ENCODE measurements at places on chromosomes 12 and 14.

- DNase-seq, result no peak
Measured at GRCh38 chr12:101430456-101430855, 22.9 kb upstream of the ARL1 start.

DNA sequence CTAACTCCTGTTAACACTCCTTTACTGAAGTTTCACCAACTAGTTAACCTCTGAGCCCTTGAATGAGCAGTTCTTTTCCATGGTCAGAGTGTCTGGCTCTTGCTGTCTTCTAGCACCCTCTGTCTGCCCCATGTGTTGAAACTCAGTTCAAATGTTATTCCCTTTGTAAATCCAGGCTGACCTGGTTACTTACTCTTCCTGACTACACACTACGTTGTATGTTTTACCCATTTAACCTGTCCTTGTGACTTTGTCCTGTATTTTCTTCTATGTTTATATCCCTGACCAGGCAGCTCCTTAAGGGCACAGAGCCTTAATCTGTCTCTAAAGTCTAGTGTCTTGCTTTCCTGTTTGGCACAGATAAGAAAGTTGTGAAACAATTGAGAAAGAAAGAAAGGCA lies 389.0 kb upstream of the RPL10L start:
- no peak for DNase-seq

GRCh38 chr12:85588221-85588620 lies 248.0 kb downstream of the RASSF9 start:
- DNase-seq, result no peak

DNA sequence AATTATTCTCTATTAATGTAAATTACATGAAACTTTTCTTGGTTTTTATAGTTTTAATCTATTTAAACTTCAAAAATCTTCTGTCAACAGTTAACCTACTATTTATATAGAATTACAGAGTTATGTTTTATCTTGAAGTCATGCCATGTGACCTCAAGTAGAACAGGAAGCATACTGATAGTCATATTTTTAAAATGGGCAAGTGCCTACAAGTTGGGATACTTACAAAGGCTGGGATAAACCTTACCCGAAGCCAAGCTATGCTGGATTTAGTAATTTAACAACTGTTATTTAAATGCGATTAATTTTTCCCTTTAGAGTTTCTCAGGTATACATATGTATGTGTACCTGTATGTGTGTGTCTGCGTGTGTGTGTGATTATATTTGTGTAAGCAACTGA lies 266.9 kb downstream of the RASSF9 start:
- no peak for DNase-seq

GRCh38 chr12:132244724-132245295 lies 84.6 kb downstream of the GALNT9 start:
- DNase-seq, result peak; percentile 13

GRCh38 chr14:28629328-28630004 lies 137.1 kb upstream of the FOXG1 start:
- DNase-seq, result no peak

- peak; percentile 67 for DNase-seq
Measured at GRCh38 chr12:90253674-90254181, 545.1 kb upstream of the ATP2B1 start.

GRCh38 chr12:106342397-106343213 lies 14.9 kb upstream of the POLR3B start:
- DNase-seq, result no peak

GRCh38 chr12:57838594-57839302 lies 7.8 kb downstream of the CTDSP2 start:
- DNase-seq, result no peak

DNA sequence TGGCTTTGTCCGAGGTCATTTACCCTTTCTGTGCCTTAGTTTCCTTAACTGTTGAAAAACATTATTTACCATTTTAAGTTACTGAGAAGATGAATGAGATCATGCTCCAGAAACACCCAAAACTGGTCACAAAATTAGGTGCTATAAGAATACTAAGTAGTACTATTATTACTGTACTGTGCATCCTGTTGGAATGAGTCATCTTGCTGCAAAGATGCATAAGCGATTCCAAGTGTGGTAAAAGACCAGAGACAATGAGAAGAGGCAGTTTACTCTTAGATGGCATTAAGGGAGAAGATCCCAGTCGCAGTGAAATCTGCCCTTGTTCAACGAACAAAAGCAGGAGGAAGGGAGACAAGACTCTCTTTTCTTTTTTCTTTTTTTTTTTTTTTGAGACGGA lies 4.2 kb upstream of the PLEKHA5 start:
- no peak for DNase-seq

DNA sequence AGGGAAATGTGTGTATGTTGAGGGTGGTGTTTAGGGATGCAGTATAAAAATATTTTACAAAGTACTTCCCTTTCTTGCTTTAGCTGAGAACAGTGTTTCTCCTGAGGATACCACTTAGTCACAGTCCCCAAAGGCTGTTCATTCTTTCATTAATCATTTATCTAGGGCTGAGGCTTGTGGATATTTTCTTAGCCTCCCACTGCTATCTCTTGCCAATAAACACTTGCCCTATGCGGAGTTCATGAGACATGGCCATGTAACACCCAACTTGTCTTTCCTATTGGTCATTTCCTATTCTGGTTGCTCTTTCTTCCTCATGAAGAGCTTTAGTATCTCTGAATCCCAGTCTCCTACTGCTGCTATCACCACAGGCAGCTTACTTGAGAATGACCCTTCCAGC lies 75.1 kb downstream of the ETNK1 start:
- DNase-seq, result no peak

DNA sequence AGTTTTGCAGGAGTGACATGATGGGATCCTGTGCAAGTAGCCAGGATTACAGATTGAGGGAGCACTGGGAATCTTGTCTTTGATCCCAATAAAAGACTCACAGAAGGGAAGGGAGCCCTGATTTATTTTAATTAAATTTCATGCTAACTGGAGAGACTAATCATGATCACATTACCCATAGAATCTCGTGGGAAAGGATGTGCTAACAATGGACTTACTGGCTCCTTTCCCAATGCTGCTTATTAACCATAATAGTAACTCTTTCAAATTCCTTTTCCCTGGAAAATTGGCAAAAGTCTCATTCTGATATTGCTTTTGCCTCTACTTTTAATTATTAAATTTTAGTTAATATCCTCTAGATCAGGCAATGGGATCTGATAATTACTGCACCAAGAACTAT lies 174.8 kb upstream of the AVPR1A start:
- no peak for DNase-seq

DNA sequence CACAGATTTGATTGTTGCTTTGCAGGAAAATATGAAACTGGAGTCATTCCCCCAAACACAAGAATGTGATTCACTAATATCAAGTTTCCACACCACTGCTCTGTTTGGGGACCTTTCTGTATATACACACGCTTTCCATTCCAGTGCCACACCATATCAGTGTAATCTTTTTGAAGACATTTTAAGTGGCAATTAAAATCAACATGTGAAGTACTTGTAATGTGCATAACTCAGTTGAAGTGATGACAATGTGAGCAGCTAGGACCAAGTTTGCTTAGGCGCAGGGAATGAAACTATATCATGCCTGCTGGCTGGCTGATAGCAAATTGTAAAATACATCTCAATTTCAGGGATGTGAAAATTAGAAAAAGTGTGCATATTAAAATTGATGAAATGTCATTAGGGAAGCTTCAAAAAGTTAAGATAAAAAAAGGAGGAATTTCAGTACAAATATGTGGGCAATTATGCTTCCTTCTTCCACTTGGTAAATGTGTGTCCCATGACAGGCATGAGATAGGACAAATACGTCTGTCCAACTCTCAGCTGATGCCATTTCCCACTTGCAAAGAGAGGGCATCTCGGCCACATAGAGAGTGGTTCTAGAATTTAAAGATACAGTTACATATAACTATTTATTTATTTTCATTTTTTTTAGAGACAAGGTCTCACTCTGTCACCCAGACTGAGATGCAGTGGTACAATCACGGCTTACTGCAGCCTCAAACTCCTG lies 43.7 kb downstream of the HSPB8 start:
- no peak for DNase-seq

DNA sequence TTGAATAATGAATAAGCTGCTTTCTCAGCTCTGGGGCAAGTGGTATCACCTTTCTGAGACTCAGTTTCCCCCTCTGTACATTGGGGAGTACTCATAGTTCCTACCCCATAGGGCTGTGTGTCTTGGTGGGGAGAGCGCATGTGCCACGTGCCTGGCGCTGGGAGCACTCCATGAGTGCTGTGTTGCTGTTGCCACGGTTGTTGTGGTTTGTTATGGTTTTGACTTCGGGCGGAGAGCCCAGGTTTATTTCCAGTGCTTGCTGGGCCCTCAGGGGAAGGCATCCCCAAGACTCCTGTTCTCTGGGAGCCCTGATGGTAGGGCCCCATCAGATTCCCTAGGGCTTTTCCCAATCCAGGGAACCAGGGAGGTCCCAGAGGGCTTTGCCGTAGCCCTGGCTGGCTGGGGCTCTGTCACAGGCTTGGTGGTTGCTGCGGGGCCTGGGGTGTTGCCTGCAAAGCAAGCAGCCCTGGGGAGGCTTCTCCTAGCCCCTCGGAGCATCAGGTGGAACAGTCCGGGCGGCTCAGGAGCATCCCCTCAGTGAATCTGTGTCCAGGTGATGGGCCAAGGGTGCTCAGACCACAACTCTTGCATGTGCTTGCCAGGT lies 18.6 kb downstream of the SH2B3 start:
- no peak for DNase-seq

DNA sequence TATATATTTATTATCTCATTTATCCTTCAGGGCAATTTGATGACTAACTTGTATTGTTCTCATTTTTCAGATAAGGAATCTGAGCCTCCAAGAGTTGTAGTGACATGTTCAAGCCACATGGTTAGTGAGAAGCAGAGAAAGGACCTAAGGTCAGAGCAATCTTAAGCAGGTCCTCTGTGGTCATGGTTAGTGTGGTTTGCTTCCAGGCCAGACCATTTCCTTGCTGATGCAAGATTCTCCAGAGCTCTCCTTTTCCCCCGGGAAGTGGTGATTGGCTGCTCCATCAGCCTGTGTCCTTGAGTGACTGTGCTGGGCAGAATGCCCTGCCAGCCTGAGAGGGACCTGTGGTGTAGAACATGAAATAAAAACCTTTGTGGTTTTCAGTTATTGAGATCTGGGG lies 141.3 kb downstream of the KTN1 start:
- DNase-seq, result no peak

- DNase-seq, result no peak
Measured at GRCh38 chr14:91246051-91246852, 1.7 kb upstream of the GPR68 start.
